ENCODE measurements at places on chromosomes 4 and X. TPM values are rescaled to one million over a fixed set of nuclear protein-coding genes. Genes with fewer than 3 reads are reported as not detected.

GRCh38 chrX:104193485-104193884 is 27.2 kb downstream of the FAM199X start:
- no peak for DNase-seq

- DNase-seq, result peak; percentile 59
Observed at GRCh38 chr4:2698951-2699505, 57.1 kb downstream of the TNIP2 start.

DNA sequence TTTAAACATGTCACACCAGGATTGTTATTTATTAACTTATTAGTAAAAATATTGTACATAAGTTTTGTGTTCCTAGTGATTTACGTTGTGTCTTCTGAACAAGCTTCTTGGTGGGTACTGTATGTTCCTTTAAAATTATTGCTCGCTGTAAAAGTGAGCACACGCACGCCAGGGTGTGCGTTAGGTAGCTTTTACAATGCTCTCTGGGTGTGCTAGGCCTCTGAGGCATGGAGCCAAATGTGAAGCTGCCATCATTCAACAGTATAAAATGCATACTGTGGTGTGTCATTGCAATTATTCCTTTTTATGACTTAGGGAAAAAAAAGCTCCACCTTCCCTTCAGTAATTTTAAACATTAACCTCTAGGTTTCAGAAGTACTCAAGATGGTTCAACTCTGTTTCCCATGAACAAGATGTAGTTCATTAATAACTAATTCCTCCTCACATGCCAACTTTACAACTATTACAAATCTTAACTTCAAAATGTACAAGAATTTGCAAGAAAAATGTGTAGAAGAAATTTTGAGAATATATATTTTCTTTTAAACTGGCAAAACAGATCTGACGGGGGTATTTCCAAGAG is 42.4 kb downstream of the ATOH1 start:
- no peak for DNase-seq

GRCh38 chrX:87728459-87728858 is 210.9 kb downstream of the KLHL4 start:
- no peak for DNase-seq

GRCh38 chrX:49043987-49044281 is 777 bp upstream of the TFE3 start:
- no peak for DNase-seq

DNA sequence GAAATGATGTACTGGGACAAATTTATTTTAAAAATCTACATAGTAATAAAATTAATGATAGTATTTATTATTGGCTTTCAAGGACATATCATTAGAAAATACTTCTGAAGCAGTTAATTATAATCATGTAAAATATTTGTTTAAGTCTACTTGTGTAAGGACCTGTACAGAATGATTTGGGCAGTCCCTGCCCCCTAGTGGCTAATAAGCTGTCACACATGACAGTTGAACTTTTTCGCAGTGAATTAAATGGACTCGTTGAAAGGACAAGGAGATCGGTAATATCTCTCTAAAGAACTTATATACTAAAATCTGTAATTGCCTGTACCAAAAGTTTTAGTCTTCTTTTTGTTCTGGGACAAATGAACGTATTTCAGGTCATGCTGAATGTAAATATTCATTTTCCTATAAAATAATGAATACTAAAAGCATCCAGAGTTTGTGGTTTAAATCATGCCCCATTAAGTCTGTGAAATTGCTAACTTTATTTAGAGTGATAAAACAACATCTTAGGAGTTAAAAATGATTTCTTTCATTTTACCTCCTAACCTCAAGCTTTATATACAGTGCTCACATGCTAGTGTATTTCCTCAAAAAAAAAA is 13.6 kb downstream of the EXOC1 start:
- no peak for DNase-seq

- no peak for DNase-seq
Observed at GRCh38 chr4:110247591-110247990, 49.2 kb upstream of the ELOVL6 start.

DNA sequence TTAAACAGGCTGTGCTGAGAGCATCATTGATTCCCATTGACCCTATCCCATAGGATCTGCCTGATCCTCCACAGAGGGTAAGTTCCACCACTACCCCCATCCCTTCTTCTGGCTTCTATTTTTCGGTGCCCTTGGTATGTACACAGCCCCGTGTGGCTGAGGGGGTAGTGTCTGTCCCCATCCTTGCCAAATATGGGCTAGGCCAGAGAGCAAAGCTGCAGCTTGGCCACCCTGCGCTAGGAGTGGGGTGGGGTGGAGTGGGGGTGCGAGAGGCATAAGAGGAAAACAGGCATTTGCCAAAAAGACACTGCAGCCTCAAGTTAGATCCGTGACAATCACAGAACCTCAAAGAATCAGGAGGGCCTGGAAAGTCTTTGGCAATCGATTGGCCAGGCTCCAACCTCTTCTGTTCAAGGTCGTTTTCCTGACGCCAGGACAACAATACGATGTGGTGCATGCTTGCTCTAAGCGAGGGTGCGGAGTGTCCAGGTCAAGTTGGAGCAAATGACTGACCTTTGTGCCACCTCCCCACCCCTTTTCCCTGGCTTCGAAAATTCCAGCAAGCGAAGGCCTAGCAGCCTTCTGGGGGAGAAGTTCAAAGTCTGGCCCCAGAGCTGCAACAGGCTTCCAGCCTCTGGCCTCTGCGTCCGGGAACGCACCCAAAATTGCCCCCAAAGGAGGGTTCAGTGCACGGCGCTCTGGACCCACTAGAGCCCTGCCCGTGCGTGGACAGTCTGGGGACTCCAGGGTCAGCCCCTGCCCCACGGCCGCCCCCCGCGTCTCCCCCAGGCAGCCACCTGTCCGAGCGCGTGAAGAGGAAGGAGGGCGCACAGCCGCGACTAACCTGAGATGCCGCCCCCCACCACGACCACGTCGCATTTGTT is 598 bp downstream of the MAOB start:
- DNase-seq, result no peak

DNA sequence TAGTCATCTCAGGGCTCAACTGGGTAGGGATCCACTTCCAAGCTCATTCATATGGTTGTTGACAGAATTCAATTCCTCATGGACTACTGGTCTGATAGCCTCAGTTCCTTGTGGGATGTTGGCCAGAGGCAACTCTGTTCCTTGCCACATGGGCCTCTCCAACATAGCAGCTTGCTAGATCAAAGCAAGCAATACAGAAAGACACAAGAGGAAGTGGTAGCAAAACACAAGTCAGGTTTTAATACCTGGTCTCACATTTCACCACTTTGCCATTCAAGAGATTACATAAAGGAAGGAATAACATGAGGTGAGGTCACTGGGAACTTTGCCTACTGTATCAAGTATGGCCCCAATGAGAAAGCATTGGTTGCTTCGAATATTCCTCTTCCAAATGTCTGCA is 79.2 kb downstream of the PRSS12 start:
- no peak for DNase-seq

DNA sequence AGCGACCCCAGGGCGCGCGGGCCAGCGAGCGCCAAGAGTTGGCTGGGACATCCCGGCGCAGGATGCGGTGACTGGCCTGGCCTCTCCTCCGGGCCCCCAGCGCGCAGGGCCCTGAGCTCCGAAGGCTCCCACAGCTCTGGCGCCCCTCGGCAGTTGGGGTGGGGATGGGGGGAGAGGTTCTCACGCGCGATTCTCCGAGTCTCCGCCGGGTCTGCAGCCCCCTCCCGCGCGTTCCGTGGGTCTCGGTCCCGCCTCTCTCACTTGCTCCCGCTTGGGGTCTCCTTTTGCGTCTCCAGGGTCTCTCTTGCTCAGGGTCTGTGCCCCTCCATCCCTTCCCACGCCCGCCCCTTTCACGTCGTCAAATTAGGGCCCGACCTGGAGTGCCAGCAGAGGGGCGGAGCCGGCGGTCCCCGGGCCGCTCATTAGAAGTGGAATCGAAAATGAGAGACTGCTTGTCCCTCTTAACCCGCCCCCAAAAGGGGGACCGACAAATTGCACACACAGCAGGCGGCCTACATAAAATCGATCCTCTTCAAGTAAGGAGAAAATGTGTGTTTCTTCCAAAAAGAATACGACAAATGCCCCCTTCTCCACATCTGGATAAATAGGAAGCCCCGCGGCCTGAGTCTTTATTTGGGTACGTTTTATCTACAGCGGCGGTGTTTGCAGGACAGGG is 877 bp upstream of the NKX1-1 start:
- peak; percentile 39 for DNase-seq

DNA sequence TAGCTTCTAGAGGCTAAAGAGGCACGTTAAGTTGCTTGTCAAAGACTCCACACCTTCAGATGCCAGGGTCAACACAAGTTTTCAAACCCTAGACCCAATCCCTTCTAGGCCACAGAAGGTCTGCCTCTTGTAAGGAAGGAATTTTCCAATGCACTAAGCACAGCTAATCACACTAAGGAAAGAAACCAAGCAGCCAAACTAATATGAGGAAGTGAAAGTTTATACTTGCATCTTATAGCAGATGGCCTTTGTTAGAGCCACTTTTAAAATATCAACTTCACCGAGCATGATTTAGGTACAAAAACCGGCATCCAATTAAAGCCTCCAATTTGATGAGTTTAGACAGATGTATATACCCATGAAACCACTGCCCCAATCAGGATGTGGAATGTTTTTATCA is 9.9 kb downstream of the FHL1 start:
- DNase-seq, result no peak

DNA sequence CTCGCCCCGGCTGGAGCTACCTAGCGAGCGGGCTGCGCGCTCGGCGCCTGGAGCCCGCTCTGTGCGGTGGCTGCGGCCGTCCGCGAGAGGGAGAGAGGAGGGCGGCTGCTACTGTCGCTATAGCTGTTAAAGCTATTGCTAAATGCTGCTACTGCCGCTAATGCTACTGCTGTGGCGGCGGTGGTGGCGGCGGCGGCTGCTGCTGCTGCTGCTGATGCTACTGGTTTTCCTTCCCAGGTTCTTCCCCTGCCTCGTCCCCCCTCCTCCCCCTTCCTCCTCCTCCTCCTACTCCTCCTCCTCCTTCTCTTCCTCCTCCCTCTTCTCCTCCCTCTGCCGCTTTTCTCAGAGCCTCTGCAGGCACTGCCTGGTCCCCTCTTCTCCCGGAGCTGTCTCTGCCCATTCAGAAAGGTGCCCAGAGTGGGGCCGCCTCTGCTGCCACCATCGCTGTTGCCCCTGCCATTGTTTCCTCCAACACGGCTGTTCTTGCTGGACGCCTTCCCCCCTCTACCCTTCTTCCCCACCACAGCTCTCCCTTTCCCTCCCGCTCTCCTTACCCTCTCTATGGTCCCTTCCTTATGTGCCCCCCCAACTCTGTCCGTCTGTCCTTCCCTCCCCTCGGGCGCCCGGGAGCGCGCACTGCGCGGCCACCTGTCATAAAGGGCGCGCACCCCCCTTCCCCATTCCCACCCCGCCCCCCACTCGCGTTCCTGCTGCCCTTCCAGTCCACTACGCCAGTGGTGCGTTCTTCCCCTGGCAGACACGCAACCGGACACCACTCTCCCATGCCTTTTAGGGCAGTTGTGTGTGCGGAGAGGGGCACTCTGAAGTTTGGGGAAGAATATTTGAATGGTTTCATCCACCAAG is at the start of gene NEXMIF:
Gene NEXMIF (minus strand): TSS at position 228 of the 864 bp plus-strand sequence.
- DNase-seq, result no peak

DNA sequence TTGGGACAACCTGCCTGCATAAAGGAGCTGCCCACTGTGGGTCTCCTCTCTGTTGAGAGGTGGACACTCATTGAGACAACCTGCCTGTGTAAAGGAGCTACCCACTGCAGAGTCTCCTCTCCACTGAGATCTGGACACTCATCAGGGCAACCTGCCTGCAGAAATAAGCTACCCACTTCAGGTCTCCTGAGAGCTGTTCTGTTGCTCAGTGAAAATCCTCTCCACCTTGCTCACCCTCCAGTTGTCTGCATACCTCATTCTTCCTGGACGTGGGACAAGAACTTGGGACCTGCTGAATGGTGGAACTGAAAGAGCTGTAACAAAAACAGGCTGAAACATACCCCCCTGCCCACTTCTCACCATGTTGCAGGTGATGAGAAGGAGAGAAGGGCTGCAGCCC is 59.9 kb upstream of the CDKN2AIP start:
- DNase-seq, result peak; percentile 55

GRCh38 chr4:99215521-99215920 is 3.5 kb downstream of the ADH6 start:
- no peak for DNase-seq

GRCh38 chr4:27152703-27153102 is 292.1 kb downstream of the STIM2 start:
- no peak for DNase-seq

- DNase-seq, result no peak
Observed at GRCh38 chr4:54449999-54450398, 207.8 kb upstream of the KIT start.

Gene GPR143
- total RNA-seq, result not detected

Gene SSX4
- total RNA-seq, result not detected

Gene GAGE12E
- not detected for total RNA-seq

Gene FATE1
- not detected for total RNA-seq

Gene ZNF674
- 2.1 TPM for total RNA-seq

Gene ADH1B
- total RNA-seq, result 2,315 TPM
